ENCODE measurements at places on chromosomes 1 and 21.

- no peak for DNase-seq
Observed at GRCh38 chr21:41152147-41152546, 15.8 kb upstream of the BACE2 start.

DNA sequence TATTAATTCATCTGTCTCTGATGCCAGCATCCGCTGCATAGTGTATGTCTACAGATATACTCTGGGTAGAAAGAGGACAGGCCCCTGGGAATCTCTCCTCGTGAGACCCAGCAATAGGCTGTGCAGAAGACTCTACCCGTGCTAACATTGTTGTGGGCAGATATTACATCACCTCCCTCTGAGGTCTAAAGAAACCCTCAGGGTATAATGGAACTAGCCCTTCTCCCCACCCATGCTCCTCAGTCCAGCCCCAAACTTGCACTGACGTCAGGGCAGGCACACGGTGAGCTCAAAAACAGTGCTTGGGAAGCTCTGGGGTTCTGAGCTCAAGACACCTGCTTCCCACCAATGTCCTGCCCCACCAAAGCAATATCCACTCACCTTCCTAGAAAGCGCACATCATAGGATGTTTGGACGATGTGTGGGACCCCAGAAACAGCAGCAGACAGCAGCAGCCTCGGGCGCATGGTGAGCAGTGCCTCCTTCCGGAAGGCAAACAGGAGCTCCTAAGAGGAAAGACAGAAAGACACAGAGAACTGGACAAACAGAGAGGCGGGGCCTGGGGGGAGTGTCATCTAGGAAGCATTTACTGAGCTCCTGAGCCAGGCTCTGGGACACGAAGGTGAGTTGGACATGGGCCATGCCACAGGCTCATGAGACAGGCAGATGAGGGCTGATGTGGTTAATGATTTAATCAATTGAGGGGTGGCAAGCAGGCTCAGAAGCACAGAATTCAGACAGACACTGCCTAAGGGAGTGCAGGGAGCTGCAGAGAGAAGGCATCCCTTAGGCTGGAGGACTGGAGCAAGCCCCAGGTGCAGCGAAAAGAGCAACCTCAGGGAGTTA, 4.8 kb downstream of the OVGP1 start:
- no peak for DNase-seq

- DNase-seq, result no peak
Observed at GRCh38 chr1:247548092-247548491, 842 bp upstream of the GCSAML start.

- no peak for DNase-seq
Observed at GRCh38 chr1:20478057-20478635, 7.9 kb downstream of the CAMK2N1 start.

GRCh38 chr1:210645582-210646257, 317.0 kb downstream of the HHAT start:
- no peak for DNase-seq

GRCh38 chr1:24195874-24196273, 8.8 kb upstream of the IFNLR1 start:
- DNase-seq, result no peak

DNA sequence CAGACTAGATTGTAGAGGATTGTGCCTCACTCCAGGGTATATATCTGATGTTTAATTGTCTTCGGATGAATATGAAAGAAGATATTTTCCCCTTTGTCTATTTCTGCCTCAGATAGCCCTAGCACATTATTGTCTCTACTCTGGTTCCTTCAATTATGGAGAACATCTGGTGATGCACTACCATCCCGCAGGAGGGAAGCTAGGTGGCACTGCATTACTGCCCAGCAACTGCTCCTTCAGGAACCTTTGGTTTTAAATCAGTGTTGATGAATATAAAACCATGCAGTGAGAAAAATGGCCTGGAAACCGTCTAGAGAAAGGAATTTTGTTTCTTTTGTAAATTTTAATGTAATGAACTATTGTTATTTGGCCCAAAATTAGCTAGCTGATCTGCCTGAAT, 68.5 kb downstream of the GPR88 start:
- DNase-seq, result no peak

GRCh38 chr1:3695326-3696217, 43.3 kb downstream of the TP73 start:
- no peak for DNase-seq

DNA sequence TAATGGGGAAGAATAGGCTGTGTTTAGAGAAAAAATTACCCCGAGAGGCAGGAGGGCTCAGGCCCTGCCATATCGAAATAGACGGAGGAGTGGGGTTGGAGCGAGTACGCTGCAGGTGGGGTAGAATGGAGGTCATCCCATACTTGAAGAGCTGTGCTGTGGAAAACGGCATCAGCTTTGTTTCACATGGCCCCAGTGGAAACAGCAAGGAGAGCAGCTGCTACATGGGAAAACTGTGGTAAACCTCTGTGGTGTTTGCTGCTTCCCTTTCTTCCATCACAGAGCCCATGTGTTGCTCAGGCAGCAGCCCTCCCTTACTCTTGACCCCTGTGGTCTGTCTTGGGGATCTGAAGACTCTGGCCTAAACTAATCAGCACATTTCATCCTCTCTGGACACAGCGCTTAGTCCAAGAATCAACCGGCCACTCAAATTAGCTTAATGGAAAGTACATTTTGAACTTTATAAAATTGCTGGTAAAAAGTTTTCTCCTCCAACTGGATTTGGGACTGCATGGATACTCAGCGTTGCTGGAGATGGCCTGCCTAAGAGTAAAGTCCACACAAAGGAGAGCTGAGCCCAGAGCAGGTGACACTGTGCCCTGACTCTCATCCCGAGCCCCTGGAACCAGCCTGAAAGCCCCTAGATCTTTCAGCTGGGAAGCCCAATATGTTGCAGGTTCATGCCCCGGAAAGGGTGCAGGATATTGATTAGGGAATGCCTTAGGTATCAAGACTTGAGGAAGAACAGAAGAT, 127.1 kb upstream of the GADD45A start:
- no peak for DNase-seq

- no peak for DNase-seq
Observed at GRCh38 chr1:5348732-5349465, 643.3 kb downstream of the NPHP4 start.

DNA sequence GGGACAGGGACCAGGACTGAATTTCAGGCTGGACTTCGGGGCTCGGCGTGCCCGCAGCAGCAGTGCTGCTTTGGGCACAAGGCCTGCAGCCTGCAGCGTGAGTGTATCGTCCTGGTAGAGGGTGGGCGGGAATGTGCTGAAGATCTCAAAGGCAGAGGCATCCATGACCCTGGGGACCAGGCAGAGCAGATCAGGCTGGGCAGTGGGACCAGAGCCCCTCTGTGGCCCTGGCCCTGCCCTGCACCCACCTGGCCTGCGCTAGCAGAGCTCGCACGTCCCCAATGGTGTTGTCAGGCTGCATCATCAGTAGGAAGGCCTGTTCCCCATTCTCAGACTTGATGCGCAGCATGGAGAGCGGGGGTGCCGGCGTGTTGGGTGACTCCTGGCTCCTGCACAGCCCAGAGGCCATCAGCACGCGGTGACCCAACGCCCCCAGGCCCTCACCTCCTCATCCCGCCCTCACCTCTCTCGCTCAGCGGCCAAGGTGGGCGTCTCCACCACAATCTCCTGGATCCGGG, 2.6 kb downstream of the SH3BGRL3 start:
- no peak for DNase-seq

All from activated T-helper 1 cell treated with anti-CD3 and anti-CD28 coated beads, Interleukin-2, amount 50 U/mL, for 16 hours (primary cell).